ENCODE measurements at places on chromosomes 12 and 14.

DNA sequence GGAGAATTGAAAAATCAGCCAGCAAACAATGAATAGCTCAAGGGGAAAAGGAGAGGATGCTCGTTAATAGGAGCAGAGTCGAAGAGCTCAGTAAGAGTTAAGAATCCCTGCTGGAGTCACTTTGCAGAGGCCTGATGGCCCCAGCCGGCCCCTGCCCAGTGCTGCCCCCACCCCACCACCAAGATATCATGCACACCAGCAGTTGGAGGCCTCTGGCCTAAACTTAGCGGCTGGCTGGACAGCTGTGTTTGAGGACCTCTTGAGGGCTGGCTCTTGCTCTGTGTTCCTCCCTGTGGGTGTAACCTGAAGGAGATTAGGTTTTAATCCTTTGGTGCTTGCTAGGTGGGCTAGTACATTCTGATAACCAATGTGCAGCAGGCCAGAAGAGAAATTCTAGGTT is 142.0 kb downstream of the PLXNC1 start:
- DNase-seq = no peak

DNA sequence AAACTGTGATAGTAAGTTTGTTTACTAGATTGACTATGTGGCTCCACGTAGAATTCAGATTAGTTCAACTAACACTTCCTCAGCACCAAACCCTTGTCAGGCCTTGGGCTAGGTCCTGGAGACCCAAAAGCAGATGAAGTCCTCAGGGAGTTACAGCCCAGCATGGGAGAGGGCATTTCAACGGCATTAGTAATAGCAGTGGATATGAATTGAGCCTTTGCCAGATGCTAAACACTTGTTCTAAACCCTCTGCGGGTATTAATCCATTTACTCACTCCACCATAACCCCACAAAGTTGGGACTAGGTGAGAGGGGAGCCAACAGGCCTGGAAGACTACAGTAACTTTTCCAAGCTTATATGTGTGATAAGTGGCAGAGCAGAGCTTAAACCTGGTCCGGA is 714.6 kb downstream of the DIO2 start:
- no peak for DNase-seq

GRCh38 chr12:29970501-29970900 is 186.8 kb upstream of the TMTC1 start:
- no peak for DNase-seq

DNA sequence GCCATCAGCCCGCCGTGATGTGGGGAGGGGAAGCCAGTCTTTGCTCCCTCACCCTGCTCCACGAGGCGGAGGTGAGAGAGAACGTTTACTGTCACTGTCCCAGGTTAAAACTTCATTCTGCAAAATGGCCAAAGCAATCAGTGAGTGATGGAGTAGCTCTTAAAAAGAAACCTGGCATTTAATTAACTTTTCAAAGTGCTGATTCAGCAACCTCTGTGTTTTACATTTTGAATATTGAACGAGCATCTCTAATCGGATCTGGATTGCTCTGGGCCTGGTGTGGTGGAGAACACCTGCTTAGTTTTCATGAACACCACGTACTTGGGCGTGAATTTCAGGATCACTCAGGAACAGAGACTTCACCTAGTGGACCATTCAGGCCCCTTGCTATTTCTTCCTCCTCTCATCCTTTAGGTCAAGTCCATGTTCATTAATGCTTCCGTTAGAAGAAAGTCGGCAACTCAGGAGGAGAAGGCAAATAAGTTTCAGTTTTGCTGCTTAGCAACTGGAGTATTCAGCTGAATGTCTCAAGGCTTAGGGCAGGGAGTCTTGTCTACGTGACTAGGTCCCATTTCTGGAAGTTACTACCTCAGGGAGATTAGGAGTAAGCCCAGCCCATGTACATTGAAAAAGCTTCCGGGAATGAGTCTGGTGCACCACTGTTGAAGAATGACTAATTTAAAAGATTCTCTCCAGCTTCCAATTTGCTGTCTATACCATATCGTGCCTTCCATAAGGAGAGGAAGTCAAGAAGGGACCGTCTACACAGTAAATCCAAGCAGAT is 68.2 kb downstream of the IFT43 start:
- DNase-seq = no peak

GRCh38 chr12:132748319-132748718 is 13.3 kb downstream of the ANKLE2 start:
- no peak for DNase-seq

- DNase-seq = no peak
Measured at GRCh38 chr14:55383541-55384140, 28.0 kb downstream of the ATG14 start.

DNA sequence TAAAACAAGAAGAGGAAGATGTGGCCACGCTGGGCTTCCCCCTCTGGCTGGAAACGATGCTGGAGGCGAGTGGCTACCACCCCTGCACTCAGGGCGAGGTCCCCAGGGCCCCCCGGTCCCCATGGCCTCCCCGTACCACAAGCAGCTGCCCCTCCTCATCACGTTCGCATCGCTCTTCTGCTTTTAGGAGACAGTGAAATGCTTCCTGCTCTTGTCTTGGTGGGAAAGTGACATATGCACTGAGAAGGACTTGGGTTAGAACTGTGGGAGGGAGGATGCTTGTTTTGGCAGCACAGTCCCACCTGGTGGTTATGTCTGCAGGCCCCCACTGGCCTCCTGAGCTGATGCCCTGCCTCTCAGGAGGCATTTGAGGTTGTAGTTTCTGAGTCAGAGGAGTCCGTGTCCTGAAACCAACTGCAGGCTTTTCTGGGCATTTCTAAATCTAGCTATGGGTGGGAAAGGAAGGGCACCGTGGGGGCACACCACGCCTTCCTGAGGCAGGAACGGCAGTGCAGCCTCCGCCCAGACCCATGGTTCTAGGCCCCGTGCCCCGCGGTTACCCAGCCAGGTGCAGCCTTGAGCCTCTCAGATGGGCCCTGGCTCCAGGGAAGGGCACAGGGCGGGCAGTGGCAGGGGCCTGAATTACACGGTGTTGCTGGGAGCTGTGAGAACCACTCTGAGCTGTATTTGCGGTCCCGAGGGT is 139.3 kb downstream of the ADGRD1 start:
- DNase-seq = no peak

DNA sequence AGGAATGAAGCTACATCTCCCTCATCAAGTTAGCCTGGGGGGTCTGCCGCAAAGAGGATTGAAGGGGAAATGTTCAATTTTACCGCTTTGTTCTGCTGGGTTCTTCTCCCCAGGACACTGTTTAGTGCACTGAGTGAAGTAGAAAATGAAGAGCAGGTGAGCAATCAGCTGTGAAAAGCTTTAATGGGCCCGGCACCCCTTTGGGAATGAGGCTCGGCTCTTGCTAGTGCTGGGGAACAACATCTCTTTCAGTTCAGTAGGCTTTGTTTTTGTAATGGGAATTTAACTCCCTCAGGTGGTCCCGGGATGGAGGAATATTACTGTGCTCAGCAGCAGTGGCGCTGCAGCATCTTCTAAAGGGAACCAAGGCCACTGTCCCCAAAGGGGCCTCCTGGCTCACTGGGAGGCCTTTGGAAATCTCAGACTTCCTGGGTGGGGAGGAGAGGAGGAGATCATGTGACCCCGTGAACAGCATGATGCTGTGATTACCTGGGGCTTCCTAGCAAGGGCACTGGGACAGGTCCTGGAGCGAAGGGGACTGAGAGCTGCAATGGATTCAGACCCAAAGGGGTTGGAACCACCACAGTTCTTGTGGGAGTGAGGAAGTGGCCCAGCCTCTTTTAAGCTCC is 85.2 kb upstream of the MAX start:
- DNase-seq = no peak

GRCh38 chr14:65476942-65477318 is 64.4 kb downstream of the FUT8 start:
- DNase-seq = no peak

DNA sequence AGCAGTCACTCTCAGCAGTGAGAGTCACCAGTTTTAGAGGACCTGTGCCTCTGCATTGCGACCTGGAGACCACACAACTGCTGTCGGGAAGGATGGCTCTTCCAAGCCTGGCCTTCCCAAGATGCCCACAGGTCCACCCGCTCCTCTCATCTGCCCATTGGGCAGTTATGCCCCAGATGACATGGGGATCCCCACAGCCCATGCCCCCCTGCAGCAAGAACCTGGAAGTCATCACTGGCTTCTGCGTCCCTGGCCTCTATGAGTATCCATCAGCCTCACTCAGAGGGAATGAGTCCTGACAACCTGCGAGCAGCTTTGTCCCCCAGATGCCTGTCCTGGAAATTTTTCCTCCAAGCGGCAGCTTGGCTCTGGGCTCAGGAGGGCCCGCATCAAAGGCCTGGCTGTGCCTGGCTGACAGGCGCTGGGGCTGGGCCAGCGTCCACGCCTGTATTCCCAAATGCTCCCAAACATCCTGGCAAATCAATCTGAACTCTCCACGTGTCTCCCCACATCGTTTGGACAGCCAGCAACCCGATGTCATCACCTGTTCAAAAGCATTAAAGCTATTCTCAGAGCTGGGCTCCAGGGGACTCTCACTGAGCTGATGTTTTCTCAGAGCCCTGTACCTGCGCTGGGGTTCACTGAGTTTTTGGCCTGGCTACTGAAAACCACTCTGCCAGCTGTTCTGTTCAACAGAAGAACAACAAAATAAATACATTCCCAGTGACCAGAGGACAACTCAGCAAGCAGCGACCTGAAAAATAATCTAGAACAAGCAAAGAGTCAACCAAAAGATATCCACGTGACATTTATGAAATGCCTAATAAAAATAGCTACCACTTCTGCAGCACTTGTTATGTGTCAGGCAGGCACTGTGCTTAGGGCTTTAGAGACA is 57.8 kb downstream of the CLMN start:
- no peak for DNase-seq

DNA sequence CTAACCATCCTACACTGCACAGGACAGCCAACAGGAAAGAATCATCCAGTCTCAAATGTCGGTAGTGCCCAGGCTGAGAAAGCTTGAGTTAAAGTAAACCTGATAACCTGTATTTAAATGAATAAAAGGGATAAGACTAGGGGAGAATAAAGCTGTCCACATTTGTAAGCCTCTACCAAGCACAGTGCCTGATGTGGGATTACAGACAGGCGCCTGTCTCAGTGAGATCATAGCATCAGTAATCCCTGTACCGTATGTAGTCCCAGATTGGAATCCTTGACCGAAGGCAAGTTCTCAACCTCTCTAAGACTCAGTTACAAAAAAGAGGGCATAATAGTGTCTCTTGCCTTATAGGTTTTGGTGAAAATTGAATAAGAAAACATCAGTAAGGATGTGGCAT is 59.9 kb downstream of the BICD1 start:
- no peak for DNase-seq

DNA sequence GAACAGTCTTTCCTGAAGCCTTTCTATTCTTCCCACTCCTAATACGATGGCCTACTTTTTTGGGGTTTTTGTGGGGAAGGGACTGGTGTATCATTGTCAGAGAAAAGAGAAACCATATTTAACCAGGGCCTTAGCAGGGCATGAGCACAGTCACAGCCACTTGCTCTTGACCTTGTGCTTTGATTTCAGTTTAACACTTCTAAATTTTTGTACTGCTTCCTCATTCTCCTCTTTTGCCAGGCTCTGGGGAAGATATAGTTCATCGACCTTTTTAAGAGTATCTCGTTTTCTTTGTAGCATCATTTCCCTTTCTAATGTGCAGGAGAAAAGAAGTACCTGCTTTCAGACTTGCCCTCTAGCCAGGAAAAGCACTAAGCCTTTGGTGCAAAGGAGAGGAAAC is 2.2 kb downstream of the ZBTB1 start:
- no peak for DNase-seq

DNA sequence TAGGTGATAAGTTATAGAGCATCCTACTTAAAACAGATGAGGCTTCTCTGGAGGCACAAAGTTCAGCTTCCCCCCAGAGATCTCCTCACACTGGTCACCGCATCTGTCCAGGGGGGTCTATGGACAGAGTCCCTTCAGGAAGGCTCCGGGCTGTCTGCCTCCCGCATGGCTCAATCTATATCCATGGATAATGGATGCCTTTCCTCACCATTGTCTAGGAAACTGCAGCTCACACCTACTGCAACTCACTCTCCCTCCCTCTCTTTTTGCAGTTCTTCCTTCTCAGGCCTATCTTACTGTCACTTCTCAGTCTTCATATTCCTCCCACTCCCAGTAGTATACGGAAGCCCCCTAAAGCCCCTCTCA is 100.6 kb upstream of the BCL2L14 start:
- DNase-seq = no peak

- no peak for DNase-seq
Measured at GRCh38 chr14:61513986-61514830, 181.1 kb upstream of the HIF1A start.

DNA sequence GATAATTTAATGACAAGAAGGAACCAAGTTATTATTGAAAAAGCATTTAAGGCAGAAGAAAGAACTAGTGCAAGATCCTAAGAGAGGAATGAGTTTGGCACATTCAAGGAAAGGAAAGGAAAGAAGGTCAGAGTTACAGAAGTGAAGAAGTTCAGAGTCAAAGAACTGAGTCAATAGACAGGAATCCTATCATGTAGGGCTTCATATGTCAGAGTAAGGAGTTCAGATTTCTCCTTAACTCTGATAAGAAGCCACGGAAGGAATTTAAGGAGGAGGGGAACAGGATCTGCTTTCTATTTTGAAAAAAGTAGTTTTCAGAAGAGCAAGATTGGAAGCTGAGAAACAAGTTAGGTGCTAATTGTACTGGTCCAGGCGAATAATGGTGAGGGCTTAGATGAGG is 223.1 kb upstream of the FOXN3 start:
- DNase-seq = no peak

DNA sequence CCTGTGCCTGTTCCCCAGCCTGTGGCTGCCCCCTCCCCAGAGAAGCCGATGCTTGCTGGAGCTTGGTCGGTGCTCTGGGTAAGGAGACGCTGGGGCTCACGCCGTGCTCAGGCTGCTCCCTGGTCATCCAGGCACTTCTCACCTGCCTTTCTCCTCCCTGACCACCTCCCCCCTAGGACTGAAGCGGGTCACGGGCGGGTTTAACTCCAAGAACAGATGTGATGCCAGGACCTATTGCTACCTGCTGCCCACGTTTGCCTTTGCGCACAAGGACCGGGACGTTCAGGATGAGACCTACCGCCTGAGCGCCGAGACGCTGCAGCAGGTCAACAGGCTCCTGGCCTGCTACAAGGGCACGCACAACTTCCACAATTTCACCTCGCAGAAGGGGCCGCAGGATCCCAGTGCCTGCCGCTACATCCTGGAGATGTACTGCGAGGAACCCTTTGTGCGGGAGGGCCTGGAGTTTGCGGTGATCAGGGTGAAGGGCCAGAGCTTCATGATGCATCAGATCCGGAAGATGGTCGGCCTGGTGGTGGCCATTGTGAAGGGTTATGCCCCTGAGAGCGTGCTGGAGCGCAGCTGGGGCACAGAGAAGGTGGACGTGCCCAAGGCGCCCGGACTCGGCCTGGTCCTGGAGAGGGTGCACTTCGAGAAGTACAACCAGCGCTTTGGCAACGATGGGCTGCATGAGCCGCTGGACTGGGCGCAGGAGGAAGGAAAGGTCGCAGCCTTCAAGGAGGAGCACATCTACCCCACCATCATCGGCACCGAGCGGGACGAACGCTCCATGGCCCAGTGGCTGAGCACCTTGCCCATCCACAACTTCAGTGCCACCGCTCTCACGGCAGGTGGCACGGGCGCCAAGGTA is 8.4 kb upstream of the EP400 start:
- no peak for DNase-seq

- no peak for DNase-seq
Measured at GRCh38 chr12:108516511-108517275, 1.6 kb downstream of the FICD start.

All from left kidney (tissue), 8 donors.